A549 (cell line): ENCODE measurements at places on chromosomes 2 and 18.

DNA sequence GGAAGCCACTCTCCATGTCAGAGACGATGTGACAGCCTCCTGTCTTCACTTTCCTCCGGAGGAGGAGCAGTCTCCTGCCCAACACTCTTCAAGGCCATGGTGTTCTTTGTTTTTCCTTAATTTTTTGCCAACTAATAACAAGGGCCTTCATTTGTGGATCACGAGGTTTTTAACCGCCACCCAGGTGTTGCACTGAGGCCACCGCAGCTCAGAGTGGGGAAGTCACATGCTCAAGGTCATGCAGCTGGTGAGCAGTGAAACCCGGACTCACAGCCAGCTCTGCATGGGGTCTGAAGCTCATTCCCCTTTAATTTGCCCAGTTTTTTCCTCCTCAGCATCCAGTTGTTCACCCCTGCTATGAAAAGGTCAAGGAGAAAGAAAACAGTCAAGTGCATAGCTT lies 19.6 kb downstream of the ENOSF1 start:
- DNase-seq: no peak

GRCh38 chr2:168286535-168286934 lies 39.1 kb upstream of the STK39 start:
- DNase-seq: no peak

DNA sequence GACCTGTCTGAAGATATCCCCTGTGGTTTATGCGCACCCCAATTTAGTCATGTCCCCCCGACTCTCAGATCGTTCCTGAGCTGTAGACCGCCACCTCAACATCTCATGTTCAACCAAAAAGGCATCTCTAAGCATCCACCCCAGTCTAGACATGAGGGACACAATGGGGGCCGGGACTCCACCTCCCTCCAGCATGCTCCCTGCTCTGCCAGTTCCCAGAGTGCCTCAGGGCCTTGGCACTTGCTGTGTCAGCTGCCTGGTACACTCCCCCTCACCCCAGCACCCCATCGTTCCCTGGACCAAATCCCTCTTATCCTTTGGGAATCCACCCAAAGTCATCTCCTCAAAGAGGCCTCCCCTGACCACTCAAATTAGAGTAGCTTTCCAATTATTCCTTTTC lies 22.2 kb downstream of the TNS1 start:
- no peak for DNase-seq

GRCh38 chr2:2805263-2805662 lies 474.2 kb upstream of the MYT1L start:
- no peak for DNase-seq

GRCh38 chr2:6956566-6956965 lies 39.4 kb downstream of the RNF144A start:
- DNase-seq: no peak

DNA sequence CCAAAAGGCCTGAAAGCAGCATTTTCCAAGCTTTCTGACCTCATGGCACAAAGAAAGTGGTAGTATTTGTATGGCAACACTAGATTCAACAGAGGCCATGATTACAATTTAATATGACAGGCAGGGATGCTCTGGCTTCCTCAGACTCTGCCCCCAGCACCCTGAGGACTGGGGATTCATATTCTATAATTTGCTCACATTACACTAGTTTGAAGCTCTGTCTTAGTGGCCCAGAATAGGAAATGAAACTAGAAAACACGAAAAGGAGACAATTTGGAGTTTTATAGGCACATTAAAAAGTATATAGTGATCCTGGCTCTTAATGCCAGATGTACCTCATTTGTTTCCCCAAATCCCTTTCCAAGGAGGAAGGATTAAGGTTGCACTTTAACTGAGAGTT lies 173.0 kb upstream of the STK17B start:
- DNase-seq: no peak

DNA sequence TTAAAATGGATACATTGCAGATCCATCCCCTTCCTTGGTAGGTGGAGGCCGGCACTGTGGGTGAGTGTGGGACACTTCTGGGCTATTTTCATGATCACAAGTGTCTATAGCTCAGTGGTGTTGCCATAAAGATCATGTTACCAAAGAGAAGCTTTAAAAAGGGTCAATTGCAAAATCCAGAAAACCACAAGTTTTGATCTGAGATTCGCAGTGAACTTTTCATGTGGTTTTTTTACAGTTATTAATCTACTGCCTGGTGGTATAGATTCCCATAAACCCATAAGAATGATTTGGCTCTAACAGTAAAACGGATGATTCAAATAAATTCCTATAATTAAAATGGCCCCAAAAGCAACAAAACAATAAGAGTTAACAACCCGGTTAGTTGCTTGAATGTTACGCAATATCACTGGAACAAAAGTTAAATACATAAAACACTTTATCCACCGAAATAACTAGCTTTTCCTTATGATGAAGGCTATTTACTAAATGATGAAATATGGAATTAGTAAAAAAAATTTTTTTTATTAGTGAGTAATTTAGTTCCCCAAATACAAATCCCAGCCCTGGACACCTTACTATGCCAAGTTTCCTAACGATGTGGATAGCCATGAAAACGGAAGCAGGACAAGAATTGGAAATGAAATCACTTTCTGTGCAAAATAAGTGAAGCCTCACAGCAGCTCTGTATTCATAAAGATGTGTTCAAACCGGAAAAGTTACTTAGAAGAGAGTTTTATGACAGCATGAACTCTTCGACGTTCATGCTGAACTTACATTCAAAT lies 95.6 kb upstream of the THOC1 start:
- DNase-seq: no peak

DNA sequence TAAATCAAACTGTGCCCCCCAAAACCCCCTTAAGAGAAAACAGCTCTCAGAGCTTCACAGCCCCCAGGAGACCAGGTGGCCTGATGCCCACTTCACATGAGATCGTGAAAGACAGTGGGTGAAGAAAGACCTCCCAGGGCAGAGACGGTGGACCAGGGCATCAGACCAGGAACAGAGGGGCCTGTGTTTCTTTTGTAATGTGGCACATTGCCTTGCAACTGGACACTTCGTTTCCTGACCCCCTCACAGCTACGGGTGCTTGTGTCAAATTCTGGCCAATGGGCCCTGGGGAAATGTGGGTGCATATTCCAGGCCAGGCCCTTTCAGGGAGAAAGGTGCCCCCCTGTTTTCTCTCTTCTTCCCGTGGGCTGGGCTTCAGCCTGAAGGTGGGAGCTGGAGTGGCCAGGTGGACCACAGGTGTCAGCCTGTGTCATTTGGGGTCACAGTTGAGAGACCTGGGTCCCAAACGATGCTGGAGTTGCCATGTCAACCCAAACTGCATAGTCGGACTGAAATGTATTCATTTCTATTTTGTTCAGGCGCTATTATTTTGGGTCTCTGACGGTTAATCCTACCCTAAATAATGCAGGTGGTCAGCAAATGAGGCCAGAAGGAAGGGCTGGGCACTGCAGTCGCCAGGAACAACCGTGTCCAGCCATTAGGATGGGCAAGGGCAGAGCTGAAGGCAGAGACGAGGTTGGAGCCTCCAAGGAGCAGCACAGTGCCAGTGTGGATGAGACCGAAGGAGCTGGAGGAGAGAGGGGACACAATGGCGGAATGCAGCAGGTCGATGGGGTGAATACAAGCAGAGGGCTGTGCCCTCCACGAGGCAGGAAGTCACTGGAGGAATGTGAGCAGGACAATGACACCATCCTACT lies 338.2 kb downstream of the EIPR1 start:
- no peak for DNase-seq

- DNase-seq: no peak
These were observed 48.4 kb upstream of the NARS1 start for GRCh38 chr18:57670046-57670445.

- no peak for DNase-seq
These were observed 103.6 kb upstream of the CELF4 start for GRCh38 chr18:37668971-37669747.

DNA sequence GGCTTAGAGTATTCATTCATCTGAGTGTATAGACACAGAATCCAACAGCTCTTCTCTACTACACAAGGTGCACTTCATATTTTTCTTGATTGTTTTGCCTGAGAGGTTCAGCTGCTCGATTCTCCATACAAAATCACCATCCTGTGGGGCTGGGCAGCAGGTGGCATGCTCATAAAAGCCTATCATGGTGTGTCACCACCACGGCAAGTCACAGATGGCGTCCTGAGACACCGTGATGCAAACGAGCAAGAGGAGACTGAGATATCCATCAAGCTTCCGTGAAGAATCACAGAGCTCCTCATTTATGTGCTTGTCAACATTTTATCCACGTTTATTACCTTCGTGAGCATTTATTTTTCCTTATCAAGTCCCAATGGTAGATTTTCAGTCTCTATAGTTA lies 22.4 kb upstream of the NRP2 start:
- no peak for DNase-seq

- DNase-seq: no peak
These were observed 96.0 kb downstream of the UXS1 start for GRCh38 chr2:106098081-106098480.

- DNase-seq: no peak
These were observed 261.5 kb downstream of the TRIB2 start for GRCh38 chr2:12978066-12978835.

DNA sequence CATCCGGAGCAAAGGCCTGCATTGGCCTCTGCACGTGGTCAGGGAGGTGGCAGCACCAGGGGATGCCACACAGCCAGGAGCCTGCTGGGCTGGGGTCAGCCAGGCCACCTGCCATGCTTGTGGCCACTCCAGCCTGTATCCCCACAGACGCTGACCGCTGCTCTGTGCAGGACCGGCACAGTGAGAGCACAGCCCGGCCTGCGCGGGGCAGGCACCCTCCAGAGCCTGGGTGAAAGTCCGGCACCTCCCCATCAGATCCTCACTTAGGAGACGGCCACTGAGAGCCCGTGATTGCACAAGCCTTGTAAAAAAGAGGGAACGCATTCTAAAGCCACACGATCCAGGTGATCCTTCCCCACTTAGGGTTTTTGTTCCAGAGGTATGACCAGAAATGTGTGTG lies 42.2 kb downstream of the TWIST2 start:
- no peak for DNase-seq

- no peak for DNase-seq
These were observed 49.1 kb downstream of the NHEJ1 start for GRCh38 chr2:219111375-219112061.

DNA sequence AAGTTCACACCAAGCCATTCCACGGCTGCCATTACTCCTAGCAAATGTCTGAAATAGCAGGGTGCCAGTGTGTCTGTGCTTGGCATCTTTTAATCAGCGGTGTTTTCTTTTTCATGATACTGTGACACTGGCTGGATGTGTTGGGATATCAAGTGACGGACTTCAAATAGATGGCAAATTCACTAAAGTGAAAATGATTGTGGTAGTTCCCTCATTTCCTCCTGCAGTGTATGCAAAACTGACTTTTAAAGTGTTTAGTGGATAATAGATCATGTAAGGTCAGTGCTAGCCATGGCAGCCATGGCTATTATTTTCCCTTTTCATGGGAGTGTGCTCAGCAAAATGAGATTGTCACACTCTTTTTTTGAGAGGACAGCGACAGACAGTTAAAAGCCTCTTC lies 261.5 kb upstream of the SIX3 start:
- no peak for DNase-seq

GRCh38 chr2:132645722-132646539 lies 24.1 kb downstream of the LYPD1 start:
- no peak for DNase-seq

DNA sequence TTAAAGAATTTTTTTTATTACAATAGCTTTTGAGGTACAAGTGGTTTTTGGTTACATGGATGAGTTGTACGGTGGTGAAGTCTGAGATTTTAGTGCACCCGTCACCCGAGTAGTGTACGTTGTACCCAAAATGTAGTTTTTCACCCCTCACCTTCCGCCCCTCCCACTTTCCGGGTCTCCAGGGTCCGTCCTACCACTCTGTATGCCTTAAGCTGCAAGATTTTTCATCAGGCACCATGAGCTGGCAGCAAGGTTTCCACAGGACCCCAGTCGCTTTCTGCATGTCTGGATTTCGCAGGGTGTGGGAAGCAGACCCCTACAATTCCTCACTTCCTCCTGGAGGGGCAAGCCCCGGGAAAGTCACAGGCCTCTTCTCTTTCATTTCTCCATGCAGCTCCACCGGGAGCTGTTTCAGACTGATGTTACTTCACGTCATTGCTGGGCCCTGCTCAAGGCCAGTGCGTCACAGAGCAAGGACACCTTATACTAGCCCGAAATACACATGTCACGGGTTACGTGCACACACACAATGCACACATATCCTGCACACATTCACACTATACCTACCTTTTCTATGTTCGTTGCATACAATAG lies 179.1 kb downstream of the ZFP36L2 start:
- no peak for DNase-seq

DNA sequence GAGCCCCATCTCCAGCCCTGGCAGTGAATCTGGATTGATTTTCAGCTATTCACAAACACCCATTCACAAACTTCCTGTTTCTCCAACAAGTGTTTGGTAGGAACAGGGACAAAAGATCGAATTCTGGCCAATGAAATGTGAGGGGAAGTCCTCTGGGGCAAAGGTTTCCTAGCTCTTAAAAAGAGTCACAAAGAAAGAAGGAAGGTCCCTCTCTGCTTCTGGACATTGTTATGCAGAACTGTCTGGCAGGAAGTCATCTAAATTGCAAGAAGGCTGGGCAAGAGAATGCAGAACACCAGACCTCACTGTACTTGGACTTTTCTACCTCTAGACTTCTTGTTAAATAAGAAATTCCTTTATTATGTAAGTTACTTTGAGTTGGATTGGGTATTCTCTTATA lies 137.3 kb downstream of the CCDC148 start:
- DNase-seq: no peak

- DNase-seq: no peak
These were observed 24.5 kb upstream of the HPCAL1 start for GRCh38 chr2:10278029-10278762.

- no peak for DNase-seq
These were observed 126.0 kb upstream of the MSH6 start for GRCh38 chr2:47656715-47657600.

- no peak for DNase-seq
These were observed 165.3 kb downstream of the ARL4C start for GRCh38 chr2:234331566-234331965.

- no peak for DNase-seq
These were observed 46.6 kb downstream of the PRKRA start for GRCh38 chr2:178404368-178404767.

GRCh38 chr18:79872527-79873444 lies 75.0 kb downstream of the KCNG2 start:
- DNase-seq: no peak

DNA sequence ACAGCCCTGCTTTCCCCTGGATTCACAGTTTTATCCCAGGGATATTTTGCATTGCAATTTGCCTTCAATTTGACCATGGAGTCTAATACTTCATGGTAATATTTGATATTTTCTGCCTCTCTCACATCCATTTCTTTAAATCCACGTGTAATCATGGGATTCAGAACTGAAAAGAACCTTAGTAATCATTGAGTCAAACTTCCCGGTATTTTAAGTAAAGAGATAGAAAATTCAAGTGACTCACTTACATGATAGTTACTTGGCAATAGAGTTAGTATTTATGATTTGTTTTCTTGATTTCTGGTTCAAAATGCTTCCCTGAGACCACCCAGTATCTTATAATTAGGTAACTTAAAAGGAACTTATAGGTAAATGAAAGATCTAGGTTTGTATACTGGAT lies 33.7 kb upstream of the CDC42EP3 start:
- DNase-seq: no peak
